ENCODE measurements at places on chromosomes 3 and 15.

- DNase-seq: no peak
Observed at GRCh38 chr15:70244978-70245542, 147.3 kb upstream of the TLE3 start.

DNA sequence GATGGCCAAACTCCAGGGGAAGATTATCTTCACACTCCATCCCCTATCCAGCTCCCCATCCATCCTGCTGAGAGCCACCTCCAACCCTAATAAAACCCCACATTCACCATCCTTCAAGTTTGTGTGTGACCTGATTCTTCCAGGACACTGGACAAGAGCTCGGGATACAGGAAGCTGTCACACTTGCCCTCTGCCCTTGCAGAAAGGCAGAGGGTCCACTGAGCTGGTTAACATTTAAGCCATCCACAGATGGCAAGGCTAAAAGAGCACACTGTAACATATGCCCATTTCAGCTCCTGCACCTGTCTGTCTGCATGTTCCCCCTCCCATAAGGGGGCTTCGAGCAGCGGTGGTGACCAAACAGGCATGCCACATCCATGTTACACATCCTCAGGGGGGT lies 29.8 kb downstream of the SETMAR start:
- DNase-seq: no peak

GRCh38 chr15:99095626-99096025 lies 9.3 kb upstream of the SYNM start:
- no peak for DNase-seq

GRCh38 chr3:159830523-159831154 lies 158.0 kb upstream of the IL12A start:
- DNase-seq: no peak

GRCh38 chr3:126133606-126134005 lies 46.8 kb downstream of the ALDH1L1 start:
- no peak for DNase-seq

DNA sequence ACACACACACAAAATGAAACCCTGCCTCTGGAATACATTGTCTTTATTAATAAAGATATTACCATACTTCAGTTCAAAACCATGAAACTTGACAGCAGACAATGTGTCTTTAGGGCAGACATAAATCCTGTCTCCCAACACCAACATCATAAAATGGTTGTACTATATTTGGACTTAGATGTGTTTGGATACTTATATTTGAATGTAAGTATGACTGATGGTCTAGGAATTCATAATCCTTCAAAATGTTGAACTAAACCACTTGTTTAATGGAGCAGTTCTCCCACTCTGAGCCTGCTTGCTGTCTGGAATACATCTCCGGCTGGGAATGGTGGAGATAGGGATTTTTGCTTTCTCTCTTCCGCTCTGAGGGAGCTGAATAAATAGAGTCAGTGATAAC lies 10.6 kb downstream of the FBN1 start:
- DNase-seq: no peak

DNA sequence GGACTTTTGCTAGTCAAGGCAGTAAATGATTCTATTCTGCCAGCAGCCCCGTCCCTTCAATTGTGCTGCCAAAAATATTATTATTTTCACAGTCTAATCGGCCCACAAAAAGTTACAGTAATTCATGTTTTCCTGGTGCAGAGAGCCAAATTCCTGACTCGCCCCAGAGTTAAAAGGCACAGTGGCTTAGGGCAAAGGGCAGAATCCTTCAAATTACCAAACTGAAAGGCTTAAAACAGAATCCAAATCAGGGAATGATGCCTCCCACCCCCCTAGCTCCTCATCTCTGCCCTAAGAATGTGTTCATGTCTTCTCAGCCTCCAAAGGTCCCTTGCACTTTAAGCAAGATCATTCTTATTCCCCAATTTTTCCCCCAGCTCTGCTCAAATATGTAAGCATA lies 477.8 kb upstream of the PROK2 start:
- no peak for DNase-seq

GRCh38 chr3:70244422-70244821 lies 68.0 kb downstream of the MDFIC2 start:
- DNase-seq: no peak

DNA sequence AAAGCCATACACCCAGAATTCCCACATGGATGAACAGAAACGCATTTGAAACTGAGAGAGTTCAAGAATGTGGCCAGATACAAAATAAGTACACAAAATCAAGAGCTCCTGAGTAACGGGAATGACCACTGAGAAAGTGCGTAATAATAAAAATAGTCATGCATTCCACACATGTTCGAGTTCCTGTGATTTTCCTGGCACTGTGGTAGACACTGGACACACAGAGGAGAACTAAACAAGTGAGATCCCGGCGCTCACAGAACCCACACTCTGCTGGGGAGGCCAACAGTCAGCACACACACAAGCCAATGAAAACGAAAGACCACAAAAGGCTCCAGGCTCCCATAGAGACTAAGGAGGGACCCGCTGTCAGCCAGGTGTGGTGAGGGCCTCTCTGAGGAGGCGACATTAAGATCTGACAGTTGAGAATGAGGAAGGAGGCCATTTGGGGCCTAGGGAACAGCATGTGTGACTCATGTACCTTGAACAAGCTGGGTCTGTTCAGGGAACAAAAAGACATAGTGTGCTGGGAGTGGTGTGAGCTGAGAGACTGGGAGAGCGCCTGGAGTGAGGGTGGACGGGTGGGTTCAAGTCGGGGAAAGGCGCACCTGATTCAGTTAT lies 5.1 kb downstream of the FAM107A start:
- no peak for DNase-seq

DNA sequence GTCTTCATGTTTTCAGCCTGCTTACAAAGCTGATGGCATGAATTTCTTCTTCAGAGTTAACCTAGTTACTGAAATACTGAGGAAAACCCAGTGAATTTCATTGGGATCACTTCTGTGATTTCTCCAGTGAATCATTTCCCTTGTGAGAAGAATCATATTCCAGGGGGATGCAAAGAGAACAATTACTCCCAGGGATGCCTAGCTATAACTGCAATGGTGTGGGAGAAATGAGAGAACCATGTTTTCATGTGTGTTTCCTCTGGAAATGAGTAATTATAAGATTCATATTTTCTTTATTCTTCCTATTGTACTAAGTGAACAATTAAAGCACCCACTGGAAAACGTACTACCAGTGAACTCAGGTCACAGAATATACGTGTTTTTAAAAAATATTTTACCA lies 485.4 kb downstream of the GRM7 start:
- no peak for DNase-seq

GRCh38 chr15:60155661-60156060 lies 151.6 kb downstream of the FOXB1 start:
- no peak for DNase-seq

Measured in stimulated activated CD4-positive, alpha-beta T cell treated with anti-CD3 and anti-CD28 coated beads, TNF-alpha, amount 100 ng/mL, for 1 hour (primary cell).